Thymus (tissue), 14 donors: ENCODE measurements at places on chromosomes 13 and 19.

- no peak overlapping the region for H3K27ac ChIP-seq
- H3K4me3 ChIP-seq = no peak overlapping the region
- no peaks in the 10 kb centered on the region for H3K36me3 ChIP-seq
- no peaks in the 10 kb centered on the region for H3K4me1 ChIP-seq
- no peaks in the 10 kb centered on the region for H3K27me3 ChIP-seq
Measured at GRCh38 chr13:102267191-102267590, 134.7 kb downstream of the FGF14 start.

- no peaks in the 10 kb centered on the region for H3K4me1 ChIP-seq
- H3K4me3 ChIP-seq = no peak overlapping the region
- H3K27me3 ChIP-seq = no peaks in the 10 kb centered on the region
- H3K36me3 ChIP-seq = no peaks in the 10 kb centered on the region
- DNase-seq = no peak
Measured at GRCh38 chr19:39679056-39679790, 23.5 kb downstream of the LGALS16 start.

DNA sequence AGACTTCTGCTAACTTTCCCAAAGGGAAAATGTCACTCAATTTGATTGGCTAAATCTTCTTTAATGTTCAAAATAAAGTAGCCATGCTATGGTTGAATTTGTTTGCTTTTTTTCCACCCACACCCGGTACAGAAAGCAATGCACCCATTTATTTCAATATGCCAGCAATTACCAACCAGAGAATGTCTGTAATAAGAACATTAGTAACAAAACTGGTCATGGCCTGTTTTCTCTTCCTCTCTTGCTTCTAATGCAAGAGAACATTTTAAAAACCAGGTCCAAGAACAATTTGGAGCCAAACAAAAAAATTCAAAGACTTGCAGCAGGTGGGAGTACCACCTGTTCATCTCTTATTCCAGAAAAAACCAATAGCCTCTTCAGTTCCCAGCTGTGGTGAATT, 1108.8 kb upstream of the PCDH20 start:
- H3K4me3 ChIP-seq = no peak overlapping the region
- no peaks in the 10 kb centered on the region for H3K4me1 ChIP-seq
- no peaks in the 10 kb centered on the region for H3K27me3 ChIP-seq
- H3K27ac ChIP-seq = no peak overlapping the region

DNA sequence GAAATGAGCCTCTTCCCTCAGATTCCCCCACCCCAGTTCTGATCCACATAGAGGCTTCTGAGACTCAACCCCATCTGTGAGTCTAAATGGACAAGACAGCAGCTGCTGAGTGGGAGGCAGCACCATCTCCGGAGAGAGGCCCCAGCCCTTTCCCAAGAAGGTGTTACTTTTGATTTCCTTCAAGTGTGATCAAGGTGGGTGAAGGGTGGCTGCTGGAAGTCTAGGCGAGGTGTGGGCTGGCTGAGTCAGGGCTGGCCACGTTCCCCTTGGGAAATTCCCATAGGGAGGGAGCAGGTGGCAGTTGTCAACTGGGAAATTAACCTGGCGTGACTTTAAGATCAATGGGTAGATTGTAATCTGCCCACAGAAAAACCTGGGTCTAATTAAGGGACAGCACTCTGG, 148.0 kb downstream of the FOXO1 start:
- H3K27me3 ChIP-seq = no peaks in the 10 kb centered on the region
- H3K36me3 ChIP-seq = no peaks in the 10 kb centered on the region
- no peak overlapping the region for H3K27ac ChIP-seq
- H3K4me1 ChIP-seq = no peaks in the 10 kb centered on the region
- DNase-seq = no peak

DNA sequence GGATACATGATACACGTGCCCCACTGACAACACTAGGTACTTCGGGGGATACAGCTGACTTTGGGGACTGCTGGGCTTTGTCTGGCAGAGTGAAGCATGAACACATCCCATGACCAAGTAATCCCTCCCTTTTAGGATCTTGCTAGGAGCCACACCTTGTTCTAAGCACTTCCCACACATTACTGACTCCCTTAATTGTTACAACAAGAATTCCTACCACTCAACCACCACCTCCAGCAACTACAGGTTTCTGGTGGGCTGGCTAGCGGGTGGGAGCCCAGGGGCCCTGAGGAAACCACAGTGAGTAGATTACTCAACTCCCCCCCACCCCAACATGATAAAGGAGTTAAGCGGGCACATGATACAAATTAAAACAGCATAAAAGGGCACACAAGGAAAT, 7.2 kb upstream of the SLC35E1 start:
- no peak for DNase-seq
- no peak overlapping the region for H3K4me3 ChIP-seq
- H3K4me1 ChIP-seq = peaks cover 13% of the 10 kb centered on the region
- no peak overlapping the region for H3K27ac ChIP-seq
- no peaks in the 10 kb centered on the region for H3K27me3 ChIP-seq

GRCh38 chr13:98310485-98311199, 133.6 kb upstream of the RNF113B start:
- H3K36me3 ChIP-seq = no peaks in the 10 kb centered on the region
- H3K27ac ChIP-seq = no peak overlapping the region
- no peaks in the 10 kb centered on the region for H3K27me3 ChIP-seq
- H3K4me3 ChIP-seq = no peak overlapping the region

DNA sequence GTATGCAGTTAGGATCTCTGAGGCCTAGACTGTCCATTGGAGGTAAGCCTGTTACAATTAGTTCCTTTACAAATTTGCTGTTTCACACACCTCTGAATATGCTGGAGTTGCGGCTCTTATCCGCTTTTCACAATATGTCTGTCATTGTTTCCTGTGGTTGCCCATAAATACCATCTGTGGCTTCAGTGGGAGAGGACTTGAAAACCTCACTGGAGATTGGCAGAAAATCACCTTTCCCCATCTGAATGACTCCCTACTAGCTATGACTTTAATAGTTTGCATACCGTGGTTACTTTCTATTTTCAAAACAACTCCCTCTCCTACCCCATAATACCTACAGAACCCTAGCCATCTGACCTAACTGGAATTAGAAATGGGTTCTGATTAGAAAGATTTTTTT, 454.3 kb downstream of the PCDH17 start:
- H3K36me3 ChIP-seq = no peaks in the 10 kb centered on the region
- H3K27ac ChIP-seq = no peak overlapping the region
- H3K27me3 ChIP-seq = no peaks in the 10 kb centered on the region
- no peak for DNase-seq
- no peaks in the 10 kb centered on the region for H3K4me1 ChIP-seq
- no peak overlapping the region for H3K4me3 ChIP-seq

DNA sequence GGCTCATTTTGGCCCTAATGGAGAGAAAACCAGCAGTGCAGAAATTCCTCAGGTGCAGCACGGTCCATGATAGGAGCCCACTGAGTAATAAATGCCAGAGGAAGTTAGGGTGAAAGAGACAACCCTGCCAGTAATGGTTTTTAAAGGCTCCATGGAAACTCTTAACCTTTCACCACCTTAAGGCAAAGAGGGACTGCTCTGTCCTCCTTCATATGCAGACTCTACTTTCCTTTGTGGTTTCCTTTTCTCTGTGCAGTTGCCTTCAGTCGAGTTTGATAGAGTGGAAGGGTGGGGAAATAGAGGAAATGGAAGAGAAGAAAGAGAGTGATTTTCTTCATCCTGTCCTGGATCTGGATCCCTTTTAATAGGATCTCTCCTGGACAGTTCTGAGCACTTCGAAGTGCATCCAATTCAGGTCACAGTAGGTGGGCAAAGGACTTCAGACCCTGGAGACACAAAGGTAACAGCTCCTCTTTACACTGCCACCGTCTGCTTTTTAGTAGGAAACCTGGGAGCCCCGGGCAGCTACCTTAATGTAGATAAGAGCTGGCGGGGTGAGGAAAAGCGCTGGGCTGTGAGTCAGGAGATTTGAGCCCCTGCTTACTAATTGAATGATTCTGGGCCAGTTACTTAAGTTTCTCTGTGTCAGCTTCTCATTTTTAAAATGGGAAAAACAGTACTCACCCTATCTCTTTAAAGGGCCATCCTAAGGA, 294.8 kb downstream of the KCNRG start:
- no peak overlapping the region for H3K4me3 ChIP-seq
- peak overlapping the region; percentile 8 for H3K27ac ChIP-seq
- no peaks in the 10 kb centered on the region for H3K36me3 ChIP-seq
- no peaks in the 10 kb centered on the region for H3K27me3 ChIP-seq
- DNase-seq = no peak
- peaks cover 19% of the 10 kb centered on the region for H3K4me1 ChIP-seq

- H3K27me3 ChIP-seq = no peaks in the 10 kb centered on the region
- DNase-seq = no peak
- H3K36me3 ChIP-seq = no peaks in the 10 kb centered on the region
- no peak overlapping the region for H3K27ac ChIP-seq
Measured at GRCh38 chr13:84097148-84097547, 214.9 kb upstream of the SLITRK1 start.

DNA sequence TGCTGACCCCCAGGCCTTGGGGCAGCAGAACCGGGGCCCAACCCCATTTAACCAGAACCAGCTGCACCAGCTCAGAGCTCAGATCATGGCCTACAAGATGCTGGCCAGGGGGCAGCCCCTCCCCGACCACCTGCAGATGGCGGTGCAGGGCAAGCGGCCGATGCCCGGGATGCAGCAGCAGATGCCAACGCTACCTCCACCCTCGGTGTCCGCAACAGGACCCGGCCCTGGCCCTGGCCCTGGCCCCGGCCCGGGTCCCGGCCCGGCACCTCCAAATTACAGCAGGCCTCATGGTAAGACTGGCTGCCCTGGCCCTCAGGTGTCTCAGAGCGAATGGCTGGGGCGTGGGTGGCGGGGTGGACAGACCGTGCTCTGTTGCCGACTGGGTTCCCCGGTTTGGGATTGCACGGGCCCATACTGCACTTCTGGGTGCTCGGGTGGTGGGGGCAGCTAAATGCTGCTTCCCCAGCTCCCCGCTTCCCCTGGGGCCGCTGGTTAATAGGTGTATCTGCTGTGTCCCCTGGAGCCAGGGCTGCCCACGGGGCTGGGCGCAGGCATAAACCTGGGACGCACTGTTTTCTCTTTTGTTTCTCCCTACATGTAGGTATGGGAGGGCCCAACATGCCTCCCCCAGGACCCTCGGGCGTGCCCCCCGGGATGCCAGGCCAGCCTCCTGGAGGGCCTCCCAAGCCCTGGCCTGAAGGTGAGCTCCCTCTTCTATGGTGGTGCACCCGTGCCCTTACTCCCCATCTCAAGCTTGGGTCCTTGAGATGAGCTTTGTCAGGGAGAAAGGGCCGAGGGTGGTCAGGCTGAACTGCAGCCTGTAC, 25.7 kb downstream of the SMARCA4 start:
- H3K27ac ChIP-seq = no peak overlapping the region
- no peak overlapping the region for H3K4me3 ChIP-seq
- H3K27me3 ChIP-seq = no peaks in the 10 kb centered on the region
- no peak for DNase-seq

DNA sequence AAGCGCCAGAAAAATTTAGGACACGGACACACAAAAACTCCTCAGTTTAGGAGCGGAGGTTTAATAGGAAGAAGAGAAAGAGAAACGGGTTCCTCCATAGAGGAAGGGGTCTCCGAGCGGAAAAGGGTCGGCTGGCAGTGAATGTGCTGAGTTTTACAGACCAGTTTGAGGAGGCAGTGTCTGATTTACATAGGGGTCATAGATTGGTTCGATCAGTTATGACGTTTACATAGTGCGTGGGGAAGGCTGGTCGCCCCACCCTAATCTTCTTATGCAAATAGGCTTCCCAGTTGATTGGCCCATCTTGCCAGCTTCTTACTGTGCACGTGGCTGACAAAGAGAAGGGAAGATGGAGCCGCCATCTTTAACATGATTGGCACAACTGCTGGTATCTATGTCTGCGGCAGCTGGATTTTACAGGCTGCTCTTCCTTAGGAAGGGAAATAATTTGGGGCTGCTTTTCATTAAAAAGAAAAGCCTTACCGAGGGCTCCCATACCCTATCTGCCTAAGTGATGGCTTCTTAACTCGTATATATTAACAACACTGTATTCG, 1.2 kb upstream of the ZNF225 start:
- H3K36me3 ChIP-seq = peaks cover 13% of the 10 kb centered on the region
- peak overlapping the region; percentile 87 for H3K4me3 ChIP-seq
- H3K4me1 ChIP-seq = no peaks in the 10 kb centered on the region
- H3K27me3 ChIP-seq = no peaks in the 10 kb centered on the region

DNA sequence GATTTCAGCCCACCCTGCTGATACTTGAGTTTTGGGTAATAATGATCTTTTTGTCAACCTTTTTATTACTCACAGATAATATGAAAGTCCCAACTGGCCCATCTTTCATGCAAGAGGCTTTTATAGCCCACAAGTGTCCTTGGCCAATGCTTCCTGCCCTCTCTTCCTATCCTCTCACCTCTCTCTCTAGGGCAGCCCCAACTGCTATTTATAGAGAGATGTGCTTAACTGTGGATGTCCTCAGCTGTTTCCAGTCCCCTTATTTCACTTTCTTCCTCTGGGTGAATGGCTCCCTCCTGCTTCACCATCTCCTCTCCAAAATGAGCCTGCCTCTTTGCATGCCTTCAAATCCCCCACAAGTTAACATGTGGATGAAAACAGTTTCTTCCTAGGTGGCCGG, 27.4 kb downstream of the ARHGEF7 start:
- H3K36me3 ChIP-seq = no peaks in the 10 kb centered on the region
- peaks cover 2% of the 10 kb centered on the region for H3K27me3 ChIP-seq
- DNase-seq = no peak
- H3K4me1 ChIP-seq = no peaks in the 10 kb centered on the region
- no peak overlapping the region for H3K27ac ChIP-seq

DNA sequence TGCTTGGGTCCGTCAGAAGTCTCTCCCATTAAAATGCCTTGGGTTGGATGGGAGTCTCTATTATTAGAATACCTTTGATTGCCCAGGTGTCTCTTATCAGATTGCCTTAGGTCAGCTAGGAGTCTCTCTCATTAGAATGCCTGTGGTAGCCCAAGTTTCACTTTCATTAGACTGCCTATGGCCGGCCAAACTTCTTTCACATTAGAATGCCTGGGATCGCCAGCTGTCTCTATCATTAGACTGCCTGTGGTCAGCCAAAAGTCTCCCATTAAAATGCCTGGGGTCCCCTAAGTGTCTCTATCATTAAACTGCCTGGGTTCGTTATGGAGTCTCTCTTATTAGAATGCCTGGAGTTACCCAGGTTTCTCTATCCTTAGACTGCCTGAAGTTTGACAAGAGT, 1476.7 kb downstream of the UQCRFS1 start:
- no peaks in the 10 kb centered on the region for H3K36me3 ChIP-seq
- H3K4me3 ChIP-seq = no peak overlapping the region
- H3K27me3 ChIP-seq = no peaks in the 10 kb centered on the region
- no peak overlapping the region for H3K27ac ChIP-seq
- H3K4me1 ChIP-seq = no peaks in the 10 kb centered on the region

DNA sequence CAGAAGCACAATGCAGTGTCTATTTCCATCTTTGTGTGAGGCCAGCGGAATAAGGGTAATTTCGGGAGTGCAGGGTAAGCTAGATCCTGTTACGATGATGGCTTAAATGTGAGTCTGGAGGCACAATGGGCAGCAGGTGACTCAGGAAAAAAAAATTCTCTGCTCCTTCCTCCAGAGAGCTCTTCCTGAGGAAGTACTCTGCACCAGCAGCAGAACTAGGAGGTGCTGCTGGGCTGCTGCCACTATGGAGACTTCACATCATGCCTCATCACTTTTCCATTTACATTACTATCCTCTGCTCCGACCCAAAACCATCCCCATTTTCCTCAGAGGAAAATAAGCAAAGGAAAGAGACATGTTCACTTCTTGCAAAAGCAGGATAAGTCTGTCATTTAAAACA, 282.0 kb downstream of the DNAJC15 start:
- H3K4me1 ChIP-seq = no peaks in the 10 kb centered on the region
- H3K27me3 ChIP-seq = no peaks in the 10 kb centered on the region
- no peak overlapping the region for H3K4me3 ChIP-seq
- H3K27ac ChIP-seq = no peak overlapping the region
